ENCODE measurements at places on chromosomes 12 and 14.
A peak's percentile ranks its signal among the peaks of the same experiment; 100 is the strongest.

DNA sequence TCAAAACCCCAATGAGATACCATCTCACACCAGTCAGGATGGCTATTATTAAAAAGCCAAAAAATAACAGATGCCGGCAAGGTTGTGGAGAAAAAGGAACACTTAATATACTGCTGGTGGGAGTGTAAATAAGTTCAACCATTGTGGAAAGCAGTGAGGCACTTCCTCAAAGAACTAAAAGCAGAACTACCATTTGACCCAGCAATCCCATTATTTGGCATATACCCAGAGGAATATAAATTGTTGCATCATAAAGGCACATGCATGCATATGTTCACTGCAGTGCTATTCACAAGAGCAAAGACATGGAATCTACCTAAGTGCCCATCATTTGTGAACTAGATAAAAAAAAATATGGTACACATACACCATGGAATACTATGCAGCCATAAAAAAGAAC, 59.9 kb downstream of the MGST1 start:
- no peak for ATAC-seq

DNA sequence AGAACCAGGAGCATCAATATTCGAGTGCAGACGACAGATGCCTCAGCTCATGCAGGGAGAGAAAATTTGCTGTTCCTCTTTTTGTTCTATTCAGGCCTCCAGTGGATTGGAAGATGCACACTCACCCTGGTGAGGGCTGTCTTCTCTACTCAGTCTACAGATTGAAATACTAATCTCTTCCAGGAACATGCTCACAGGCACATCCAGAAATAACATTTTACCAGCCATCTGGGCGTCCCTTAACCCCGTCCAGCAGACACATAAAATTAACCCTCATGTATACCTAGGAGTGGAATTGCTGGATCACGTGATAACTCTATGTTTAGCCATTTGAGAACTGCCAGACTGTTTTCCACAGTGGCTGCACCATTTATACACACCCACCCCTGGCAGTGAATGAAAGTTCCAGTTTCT, 4.5 kb upstream of the OAS2 start:
- ATAC-seq, result no peak

- no peak for ATAC-seq
Observed at GRCh38 chr12:101040936-101041335, 169.1 kb downstream of the SLC5A8 start.

GRCh38 chr14:53034688-53035230, 83.9 kb upstream of the FERMT2 start:
- ATAC-seq, result no peak

- ATAC-seq, result no peak
Observed at GRCh38 chr12:42278128-42278510, 40.1 kb upstream of the YAF2 start.

- ATAC-seq, result peak; percentile 56
Observed at GRCh38 chr12:89160716-89161123, 191.6 kb downstream of the DUSP6 start.

DNA sequence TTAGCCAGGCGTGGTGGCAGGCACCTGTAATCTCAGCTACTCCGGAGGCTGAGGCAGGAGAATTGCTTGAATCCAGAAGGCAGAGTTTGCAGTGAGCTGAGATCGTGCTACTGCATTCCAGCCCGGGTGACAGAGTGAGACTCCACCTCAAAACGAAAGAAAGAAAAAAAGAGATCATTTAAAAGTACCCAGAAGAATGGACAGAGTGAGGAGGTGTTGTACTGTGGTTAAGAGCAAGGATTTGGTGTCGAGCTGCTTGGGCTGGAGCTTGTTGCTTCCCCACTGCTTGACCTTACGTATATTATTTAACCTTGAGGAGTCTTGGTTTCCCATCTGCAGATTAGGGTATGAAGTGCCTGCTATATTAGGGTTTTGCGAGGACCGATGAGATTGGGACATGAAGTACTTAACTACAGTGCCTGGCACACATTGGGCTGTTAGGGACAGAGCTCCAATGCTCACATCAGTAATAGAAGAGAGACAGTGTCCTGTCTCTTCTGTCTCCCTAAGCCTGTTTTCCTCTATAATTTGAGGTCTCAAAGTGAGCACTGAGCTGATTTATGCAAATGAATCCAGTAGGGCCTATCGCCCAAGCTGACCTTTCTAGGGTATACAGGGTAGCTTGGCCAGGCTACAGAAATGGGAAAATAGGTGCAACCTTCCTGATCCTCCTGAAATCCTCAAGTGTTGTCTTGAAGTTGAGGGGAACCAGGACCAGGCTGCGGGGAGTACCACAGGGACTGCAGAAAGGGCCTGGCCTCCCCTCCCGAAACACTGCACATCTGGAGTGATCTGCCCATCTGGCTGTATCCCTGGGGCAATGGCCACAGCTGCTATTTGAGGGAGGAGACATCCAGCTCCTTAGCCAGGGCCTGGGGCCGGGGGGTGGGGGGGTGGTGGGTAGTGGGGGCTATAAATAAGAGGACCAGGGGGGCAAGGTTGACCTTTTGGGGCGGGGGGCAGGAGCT, 8.6 kb upstream of the HDAC7 start:
- no peak for ATAC-seq

DNA sequence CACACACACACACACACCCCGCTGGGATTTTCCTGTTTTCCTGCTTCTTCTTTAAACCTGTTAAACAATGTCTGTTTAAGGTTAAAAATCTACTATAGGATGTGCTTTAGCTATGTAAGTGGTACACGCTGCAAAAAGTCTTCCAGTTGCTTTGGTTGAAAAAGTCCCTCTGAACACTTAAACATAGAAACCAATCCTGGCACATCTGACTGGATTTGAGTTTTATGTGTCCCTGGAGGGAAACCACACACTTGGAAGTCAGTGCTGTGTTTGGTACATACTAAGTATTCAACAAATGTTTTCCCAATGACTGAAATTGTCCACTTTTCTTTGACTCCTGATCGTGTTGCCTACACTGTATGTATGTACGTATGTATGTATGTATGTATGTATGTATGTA, 22.0 kb downstream of the CFL2 start:
- ATAC-seq, result no peak

DNA sequence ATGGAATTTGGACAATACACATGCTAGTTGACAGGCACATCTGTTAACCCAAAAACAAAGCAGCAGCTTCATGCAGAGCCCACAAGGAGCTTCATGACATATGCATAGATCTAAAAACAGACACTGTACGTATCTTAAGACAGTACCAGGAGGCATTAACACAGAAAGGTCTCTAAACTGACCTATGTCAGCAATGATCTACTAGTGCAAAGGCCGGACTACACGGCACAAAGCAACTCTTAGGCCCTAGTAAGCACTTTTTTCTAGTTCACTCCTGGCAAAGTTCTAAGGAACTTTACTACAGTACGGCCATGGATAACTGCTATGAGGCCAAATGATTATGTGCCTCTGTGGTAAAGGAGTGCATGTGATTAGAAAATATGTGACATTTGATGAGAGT, 8.4 kb upstream of the KANSL2 start:
- ATAC-seq, result no peak

GRCh38 chr12:58233886-58234285, 292.5 kb downstream of the ATP23 start:
- no peak for ATAC-seq

GRCh38 chr14:97428808-97429440, 631.7 kb downstream of the VRK1 start:
- no peak for ATAC-seq

DNA sequence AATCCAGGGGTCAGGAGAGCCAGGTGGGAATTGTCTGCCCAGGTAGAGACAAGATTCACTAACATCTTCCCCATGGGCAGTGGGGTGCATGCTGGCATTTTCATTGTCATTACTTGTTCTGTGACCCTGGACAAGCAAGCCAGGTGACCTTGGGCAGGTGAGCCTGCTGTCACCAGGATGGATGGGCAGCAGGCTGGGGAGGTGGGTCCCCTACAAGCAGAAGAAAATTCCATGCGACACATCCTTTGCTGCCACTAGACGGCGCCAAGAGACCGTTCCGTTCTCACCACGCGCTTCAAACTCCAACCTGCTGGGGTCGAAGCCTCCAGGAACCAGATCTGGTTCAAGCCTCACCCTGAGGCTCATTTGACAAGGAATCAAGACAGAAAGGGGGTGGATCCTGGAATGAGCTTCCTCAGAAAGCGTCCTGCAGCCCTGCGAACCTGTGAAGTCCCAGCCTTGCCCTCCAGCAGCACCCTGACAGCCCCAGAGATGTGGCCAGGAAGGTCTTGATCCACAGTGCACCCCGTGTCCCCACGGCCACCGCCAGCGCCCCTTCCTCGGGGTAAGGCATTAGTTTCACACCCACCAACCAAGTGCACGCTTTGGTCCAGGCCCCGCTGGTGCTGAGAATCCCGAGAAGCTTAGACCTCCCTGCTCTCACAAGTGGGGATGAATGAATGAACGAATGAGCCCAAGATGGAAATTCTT, 3.2 kb upstream of the DYNC1H1 start:
- peak; percentile 44 for ATAC-seq

DNA sequence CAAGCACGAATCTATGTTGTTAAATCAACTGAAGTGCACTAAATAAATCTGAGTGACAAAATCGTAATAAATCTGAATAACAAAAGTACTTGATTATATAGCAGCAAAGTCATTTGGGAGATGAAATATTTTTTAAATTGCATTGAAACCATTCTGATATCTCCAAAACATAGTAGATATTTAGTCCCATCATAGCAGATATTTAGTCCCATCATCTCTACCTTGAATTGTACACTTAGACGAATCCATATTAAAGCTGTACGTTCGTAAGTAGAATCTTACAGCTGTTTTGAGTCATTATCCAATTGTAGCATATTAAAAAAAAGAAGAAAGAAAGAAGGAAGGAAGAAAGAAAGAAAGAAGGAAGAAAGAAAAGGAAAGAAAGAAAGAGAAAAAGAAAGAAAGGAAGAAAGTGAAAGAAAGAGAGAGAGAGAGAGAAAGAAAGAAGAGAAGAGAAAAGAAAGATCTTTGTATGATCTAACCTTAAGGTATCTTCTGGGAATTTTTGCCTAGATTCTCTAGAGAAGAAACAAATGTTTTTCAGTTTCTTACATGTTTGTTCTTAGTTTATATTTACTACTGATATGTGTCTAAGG, 2.6 kb downstream of the DCN start:
- no peak for ATAC-seq

GRCh38 chr12:14111230-14111865, 129.9 kb upstream of the GRIN2B start:
- ATAC-seq, result peak; percentile 86

GRCh38 chr12:29921307-29921706, 137.6 kb upstream of the TMTC1 start:
- no peak for ATAC-seq

DNA sequence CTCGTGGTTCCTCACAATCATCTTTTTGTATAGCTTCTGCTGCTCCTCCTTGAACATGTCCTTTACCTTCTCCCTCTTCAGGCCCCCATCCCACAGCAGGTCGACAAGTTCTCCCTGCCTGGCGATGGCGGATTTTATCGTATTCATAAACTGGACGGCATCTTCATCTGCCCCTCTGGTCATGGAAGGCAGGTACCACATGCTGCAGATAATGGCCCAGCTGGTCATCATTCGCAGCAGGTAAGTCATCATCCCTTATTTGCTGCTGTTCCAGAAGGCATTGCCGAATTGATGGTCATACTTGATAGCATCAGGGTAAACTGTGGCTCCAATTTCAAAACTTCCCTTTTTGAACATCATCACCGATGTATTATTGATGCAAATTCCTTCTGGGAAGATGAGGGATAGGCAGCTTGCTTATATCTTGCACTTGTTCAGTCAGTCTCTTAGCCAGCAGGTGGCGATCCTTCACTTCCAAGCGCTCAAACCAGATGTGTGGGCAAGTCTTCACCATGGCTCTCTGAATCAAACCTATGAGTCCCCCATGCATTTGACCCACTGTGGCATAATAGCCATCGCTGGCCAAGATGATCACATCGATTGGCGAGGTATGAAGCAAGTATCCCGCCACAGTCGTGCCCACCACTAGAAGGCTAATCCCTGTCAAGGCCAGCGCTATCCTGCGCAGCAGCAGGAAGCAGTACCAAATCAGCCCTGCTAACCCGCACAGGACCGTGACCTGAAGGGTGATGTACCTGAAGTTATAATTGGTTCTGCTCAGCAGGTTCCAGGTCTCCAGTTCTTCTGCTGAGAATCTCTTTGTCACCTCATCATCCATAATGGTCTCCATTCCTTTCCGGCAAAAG, 381.5 kb upstream of the STXBP6 start:
- no peak for ATAC-seq

DNA sequence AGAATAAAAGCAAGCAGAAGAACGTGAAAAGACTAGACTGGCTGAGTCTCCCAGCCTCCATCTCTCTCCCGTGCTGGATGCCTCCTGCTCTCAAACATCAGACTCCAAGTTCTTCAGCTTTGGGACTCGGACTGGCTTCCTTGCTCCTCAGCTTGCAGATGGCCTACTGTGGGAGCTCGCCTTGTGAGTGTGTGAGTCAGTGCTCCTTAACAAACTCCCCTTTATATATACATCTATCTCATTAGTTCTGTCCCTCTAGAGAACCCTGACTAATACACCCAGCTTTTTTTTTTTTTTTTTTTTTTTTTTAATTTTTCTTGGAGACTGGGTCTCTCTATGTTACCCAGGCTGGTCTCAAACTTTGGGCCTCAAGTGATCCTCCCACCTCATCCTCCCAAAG, 46.9 kb downstream of the ACTN1 start:
- no peak for ATAC-seq

- ATAC-seq, result no peak
Observed at GRCh38 chr12:54431911-54432814, 13.1 kb upstream of the ITGA5 start.

DNA sequence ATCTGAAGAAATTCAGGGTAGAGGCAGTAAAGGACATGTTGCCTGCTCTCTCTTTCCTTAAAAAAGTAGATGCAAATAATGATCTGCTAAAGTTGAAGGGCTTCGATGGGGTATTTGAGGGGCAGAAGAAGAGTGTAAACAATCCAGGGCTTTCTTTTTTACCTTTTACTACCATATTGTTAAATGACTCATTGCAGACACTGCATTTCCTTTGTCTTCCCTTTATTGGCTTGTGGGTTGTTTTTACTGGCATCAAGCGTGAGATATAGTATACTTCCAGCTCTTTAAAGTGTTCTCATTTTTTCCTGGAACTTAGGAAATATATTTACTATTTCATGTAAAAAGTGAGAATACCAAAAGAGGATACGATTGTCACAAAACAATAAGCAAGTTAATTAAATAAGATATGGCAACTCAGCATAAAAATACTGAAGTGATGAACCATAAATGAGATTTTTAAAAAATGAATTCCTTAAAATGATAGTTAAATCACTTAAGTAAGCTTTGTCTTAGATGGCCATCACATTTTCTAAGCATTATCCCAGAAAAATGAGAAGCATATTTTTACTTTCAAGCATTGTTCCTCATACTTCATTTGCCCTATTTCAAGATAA, 72.3 kb upstream of the KRAS start:
- no peak for ATAC-seq

DNA sequence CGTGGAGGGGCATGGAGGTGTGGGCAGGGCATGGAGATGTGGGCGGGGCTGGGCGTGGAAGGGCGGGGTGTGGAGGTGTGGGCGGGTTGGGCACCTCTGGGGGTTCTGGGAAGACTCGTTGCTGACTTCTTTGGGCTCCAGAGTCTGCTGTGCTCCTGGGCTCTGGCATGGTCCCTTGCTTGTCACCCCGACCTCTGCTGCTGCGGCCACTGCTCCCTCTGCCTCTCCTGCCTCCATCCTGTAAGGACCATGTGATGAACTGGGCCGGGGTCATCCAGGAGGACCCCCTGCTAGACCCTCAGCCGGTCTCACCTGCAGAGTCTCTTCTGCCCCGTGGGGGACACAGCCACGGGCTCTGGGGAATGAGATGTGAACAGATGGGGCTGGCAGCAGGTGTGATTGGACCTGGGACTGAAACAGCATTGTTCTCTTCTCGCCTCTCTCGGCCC, 15.3 kb downstream of the NOC4L start:
- no peak for ATAC-seq

GRCh38 chr12:114414866-114415524, 9.1 kb upstream of the TBX5 start:
- no peak for ATAC-seq

All from stimulated activated memory B cell treated with anti-CD40 and anti-IgM and Interleukin-4, amounts not matched to agents 10 μg/mL and 1 μg/mL and 100 μg/mL, for 72 hours (primary cell).